ENCODE measurements at places on chromosomes 16 and 17. TPM values are rescaled to one million over a fixed set of nuclear protein-coding genes. Genes with fewer than 3 reads are reported as not detected.
A peak's percentile ranks its signal among the peaks of the same experiment; 100 is the strongest.

GRCh38 chr16:59510008-59510424 lies 775.9 kb upstream of the GOT2 start:
- DNase-seq: no peak

AURKB gene
- total RNA-seq: 64.1 TPM

CES3 gene
- total RNA-seq: 0.55 TPM

DNA sequence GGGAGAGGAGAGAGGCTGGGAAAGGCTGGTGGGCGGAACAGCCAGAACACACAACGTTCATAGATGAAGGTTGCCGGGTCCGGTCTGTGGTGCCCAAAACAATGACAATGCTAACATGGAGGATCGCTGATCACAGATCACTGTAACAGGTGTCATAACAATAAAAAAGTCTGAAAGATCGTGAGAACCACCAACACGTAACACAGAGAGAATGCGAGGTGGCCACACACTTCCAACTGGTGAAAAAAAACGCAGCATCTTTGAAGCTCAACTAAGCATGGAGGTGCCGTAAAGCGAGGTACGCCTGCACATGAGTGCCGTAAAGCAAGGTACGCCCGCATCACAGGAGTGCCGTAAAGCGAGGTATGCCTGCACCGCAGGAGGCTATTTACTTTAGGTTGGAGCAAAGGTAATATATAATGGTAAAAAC lies 42.3 kb downstream of the ABR start:
- DNase-seq: no peak

GRCh38 chr17:63370696-63371095 lies 75.4 kb downstream of the CYB561 start:
- no peak for DNase-seq

PMP22 gene
- total RNA-seq: 56.1 TPM

EME1 gene
- total RNA-seq: 14.1 TPM

DNA sequence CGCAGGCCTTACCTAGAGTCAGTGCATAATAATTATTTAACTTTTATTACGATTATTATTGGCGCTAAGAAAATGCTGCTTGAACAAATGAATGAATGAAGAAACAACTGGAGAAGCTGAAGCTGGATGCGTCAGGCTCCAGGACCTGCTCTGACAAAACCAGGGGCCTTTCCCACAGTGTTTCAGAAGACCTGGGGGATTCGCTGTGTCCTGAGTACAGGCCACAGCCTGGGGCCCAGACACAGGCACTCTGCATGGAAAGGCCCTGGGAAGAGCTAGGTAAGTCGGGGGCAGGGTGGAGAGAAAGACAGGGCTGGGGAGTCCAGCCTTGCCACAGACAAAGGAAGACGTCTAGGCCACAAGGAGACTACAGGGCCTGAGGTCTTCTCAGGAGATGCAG lies 226.1 kb downstream of the ZNF423 start:
- DNase-seq: no peak

GRCh38 chr16:80015566-80015965 lies 415.0 kb upstream of the MAF start:
- no peak for DNase-seq

SLC16A13 gene
- 0.49 TPM for total RNA-seq

DNA sequence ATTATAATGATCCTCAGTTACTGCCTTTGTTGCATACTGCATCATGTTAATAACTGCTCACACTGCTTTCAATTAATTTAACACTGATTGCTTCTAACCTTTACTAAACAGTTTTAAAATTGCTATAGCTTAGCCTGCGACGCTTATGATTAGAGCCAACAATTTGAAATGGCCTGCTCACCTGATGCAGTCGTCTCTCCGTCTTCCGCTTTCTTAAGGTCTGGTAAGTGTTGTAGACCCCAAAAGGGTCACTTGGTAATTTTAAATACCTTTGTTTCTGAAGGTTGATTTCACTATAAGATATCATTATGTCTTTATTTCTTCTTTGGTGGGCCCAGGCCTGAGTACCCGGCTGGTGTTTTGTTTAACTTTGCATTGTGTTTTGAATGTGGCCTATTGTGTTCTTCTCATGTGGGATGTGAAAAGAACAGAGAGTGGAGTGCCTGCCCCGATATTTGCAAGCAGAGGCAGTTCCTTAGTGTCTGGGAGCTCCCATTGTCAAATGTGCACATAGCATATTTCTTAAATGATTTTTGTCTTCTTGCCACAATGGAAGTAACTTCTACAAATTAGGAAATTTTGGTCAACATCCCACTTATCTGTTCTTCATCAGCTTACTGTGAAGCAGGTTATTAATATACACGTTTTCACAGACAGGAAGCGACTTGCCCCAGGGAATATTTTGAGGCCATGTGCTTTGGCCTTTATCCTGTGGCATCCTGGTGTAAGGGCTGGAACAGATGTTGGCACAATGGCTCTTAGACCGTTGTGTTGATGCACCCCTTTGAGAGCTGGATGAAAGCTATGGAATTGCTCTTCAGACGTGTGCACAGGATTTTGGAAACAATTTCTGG lies 2.9 kb downstream of the PHKB start:
- DNase-seq: no peak

DNA sequence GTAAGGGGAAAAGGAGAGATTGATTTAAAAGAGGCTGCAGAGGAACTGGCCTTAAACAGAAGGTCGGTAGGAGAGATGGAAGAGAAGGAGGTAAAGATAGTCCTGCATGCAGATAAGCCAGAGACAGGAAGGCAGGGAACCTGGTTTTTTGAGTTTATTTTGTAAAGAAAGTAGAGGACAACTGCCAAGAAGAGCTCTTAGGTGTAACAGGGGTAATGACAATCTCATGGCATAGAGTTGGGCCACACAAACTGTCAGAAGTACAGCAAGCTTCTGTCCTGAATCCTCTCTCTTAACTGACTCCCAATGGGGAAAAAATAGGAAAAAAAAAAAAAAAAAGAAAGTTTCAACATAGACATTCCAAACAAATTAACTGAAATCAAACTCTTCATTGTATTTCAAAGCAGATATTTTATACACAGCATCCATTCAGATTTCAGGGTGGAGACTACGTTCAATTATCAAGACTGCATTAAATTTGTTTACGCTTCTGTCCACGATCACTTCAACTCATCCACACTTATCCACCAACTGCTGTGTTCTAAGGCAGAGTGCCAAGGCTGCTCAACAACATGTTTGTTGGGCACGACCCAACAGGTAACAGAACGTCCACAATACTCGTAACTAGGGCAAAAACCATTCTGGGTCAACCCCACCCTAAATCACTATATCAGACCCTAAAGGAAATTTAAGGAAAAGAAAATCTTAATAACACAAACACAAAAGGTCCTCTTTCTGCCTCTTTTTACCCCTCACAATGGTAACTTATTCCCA lies 34.9 kb downstream of the USP31 start:
- DNase-seq: no peak

GRCh38 chr16:21565507-21565860 lies 33.9 kb upstream of the METTL9 start:
- no peak for DNase-seq

- DNase-seq: no peak
Measured at GRCh38 chr17:65473363-65473762, 88.1 kb downstream of the AXIN2 start.

- DNase-seq: no peak
Measured at GRCh38 chr16:2775131-2775716, 1.9 kb downstream of the ELOB start.

PIRT gene
- total RNA-seq: not detected

DNA sequence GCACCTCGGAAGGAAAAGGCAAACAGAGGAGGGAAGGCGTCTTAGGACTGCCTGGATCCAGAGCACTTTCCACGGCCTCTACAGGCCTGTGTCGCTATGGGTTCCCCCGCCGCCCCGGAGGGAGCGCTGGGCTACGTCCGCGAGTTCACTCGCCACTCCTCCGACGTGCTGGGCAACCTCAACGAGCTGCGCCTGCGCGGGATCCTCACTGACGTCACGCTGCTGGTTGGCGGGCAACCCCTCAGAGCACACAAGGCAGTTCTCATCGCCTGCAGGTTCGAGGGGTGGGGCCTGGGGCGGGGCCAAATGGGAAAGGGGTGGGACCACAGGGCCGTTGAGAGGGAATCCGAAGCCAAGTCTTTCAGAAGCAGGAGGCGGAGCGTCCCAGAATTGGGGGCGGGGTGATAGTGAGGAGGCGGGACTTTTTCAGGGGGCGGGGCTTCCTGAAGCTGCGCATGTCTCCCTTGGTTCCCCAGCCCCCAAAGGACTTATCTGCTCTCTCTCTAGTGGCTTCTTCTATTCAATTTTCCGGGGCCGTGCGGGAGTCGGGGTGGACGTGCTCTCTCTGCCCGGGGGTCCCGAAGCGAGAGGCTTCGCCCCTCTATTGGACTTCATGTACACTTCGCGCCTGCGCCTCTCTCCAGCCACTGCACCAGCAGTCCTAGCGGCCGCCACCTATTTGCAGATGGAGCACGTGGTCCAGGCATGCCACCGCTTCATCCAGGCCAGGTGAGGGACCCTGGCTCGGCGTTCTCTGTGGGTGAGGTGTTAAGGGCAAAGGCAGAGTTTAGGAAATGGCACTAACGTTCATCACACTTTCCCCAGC lies 939 bp downstream of the BCL6B start:
- DNase-seq: peak; percentile 91

- no peak for DNase-seq
Measured at GRCh38 chr16:86965840-86966550, 351.2 kb downstream of the C16orf95 start.

- no peak for DNase-seq
Measured at GRCh38 chr17:78224231-78225087, 7.0 kb upstream of the TMEM235 start.

CLDN7 gene
- total RNA-seq: 13.2 TPM

GRCh38 chr16:81723098-81723723 lies 55.9 kb upstream of the PLCG2 start:
- peak; percentile 83 for DNase-seq

GRCh38 chr17:60277258-60277657 lies 114.7 kb downstream of the USP32 start:
- no peak for DNase-seq

- no peak for DNase-seq
Measured at GRCh38 chr17:65093930-65094329, 37.4 kb upstream of the GNA13 start.

- DNase-seq: no peak
Measured at GRCh38 chr16:50275098-50275415, 8.7 kb downstream of the ADCY7 start.

DNA sequence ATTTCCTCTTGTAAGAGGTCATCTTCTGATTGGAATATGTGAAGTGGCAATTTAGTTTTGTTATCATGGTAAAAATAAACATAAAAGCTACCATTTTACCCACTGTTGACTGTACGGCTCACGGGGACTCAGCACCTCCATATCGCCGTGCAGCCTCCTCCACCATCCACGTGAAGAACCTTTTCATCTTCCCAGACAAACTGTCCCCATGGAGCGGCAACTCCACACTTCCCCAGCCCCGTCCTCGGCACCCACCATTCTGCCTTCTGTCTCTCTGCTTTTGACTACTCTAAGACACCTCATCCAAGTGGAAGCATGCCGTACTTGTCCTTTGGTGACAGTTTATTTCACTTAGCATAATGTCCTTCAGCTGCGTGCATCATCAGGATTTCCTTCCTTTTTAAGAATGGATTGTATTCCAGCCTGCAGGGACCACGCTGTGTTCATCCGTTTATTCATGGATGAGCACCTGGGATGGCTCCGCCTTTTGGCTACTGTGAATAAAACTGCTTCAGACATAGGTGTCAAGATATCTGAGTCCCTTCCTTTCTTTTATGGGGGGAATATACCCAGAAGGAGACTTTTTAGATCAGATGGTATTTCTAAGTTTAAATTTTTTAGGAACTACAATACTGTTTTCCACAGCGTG lies 14.3 kb downstream of the FBXO31 start:
- DNase-seq: no peak

GRCh38 chr16:2852731-2853507 lies 5.1 kb downstream of the PRSS22 start:
- no peak for DNase-seq

SLC7A5 gene
- total RNA-seq: 239 TPM

DNA sequence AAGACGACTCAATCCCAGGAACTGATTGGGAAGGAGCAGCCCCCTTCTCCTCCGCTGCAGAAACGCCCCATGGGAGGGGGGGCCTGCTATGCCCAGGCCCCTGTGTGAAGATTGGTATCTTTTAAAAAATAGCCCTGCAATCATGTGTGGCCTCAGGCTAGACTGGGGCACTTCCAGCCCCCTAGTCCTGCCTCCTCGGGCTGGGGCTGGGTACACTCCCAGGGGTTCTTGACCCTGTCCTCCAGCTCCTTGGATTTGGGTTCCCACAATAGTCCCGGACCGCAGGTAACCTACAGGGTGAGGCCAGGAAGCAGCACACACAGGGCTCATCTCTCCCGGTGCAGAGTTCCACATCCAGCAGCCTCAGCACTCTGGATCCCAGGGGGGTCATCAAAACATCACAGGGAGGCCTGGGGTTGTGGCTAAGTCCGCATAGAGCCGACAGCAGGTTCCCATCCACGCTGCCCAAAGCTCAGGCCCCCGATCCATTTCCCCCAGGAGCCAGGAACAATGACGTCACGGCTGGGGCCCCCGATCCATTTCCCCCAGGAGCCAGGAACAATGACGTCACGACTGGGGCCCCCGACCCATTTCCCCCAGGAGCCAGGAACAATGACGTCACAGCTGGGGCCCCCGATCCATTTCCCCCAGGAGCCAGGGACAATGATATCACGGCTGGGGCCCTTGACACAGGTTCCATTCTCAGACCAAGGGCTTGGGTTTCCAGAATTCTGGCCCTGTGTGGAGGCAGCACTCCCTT lies 202.4 kb downstream of the IRF8 start:
- DNase-seq: no peak

PMFBP1 gene
- 1.4 TPM for total RNA-seq

DNA sequence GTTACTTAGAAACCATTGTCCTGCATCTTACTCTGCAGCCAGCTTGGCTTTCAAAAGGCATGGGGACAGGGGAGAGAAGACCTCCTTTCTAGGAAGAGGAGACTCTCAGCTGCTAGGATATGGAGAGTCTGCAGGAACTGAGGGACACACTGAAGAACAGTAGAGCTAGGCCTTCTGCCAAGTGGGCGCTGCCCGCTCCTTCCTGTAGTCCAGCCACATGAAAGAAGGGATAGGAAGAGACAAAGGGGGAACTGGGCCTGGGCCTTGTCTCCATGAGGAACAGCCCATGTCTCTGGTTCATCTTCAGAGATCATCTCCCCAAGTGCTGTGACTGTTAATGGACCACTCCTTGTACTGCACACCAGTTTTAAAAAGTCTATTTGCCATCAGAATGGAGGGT lies 78.4 kb downstream of the SYCE1L start:
- no peak for DNase-seq

IL21R gene
- total RNA-seq: not detected

- DNase-seq: peak; percentile 73
Measured at GRCh38 chr17:81821603-81822311, 11.3 kb downstream of the MCRIP1 start.

GRCh38 chr17:3007651-3008121 lies 55.7 kb downstream of the OR1D5 start:
- DNase-seq: no peak

GRCh38 chr17:51647826-51648225 lies 387.5 kb downstream of the UTP18 start:
- no peak for DNase-seq

- DNase-seq: no peak
Measured at GRCh38 chr16:65154321-65154720, 32.5 kb upstream of the CDH11 start.

CIBAR2 gene
- total RNA-seq: not detected

GRCh38 chr16:79776243-79776847 lies 175.8 kb upstream of the MAF start:
- DNase-seq: no peak

- DNase-seq: no peak
Measured at GRCh38 chr17:41666237-41666641, 22.4 kb upstream of the EIF1 start.

KRT12 gene
- not detected for total RNA-seq

NTN3 gene
- 0.14 TPM for total RNA-seq

All from NCI-H460 (cell line).